ENCODE measurements at places on chromosomes 7 and 10. TPM values are rescaled to one million over a fixed set of nuclear protein-coding genes. Genes with fewer than 3 reads are reported as not detected.

The PAPOLB gene
- 0.11 TPM for total RNA-seq

The TMEM60 gene
- 6.6 TPM for total RNA-seq

The TBX20 gene
- 132 TPM for total RNA-seq

GRCh38 chr10:725786-726185, 36.3 kb upstream of the DIP2C start:
- no peak for DNase-seq

DNA sequence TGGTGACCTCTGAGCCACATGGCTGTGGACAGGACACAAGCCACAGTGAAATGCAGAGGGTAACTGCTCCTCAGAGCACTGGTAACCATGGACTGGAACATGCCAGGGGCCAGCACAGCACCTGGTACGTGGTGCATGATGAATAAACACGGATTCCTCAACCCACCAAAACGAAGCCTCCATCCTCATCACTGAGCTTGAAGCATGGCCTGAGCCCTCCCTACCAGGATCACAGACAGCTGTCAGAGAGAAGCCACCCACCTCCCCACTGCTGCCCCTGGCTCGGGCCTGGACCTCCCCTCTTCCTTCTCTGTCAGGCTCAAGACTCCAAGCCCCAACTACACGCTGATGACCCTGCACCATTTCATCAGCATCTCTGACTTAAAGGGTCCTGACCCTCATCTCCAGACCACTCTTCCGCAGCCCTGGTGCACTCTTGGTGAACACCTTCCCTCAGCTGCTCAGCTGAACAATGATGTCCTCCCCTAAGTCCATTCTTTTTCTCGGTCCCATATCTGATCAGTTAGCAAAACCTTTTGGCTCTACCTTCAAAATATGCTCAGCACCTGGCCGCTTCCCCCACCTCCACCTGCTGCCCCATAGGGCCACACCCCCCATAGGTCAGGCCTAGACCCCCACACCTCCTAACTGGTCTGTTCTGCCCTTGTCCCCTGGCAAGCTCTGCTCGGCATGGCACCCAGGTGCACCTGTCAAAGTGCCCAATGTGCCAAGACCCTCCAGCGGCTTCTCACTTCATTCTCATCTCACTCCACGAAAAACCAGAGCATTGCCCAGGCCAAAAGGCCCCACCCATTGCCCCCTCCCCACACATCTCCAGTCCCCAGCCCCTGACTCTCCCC, 141.1 kb downstream of the MAPK8 start:
- peak; percentile 46 for DNase-seq

- DNase-seq, result peak; percentile 47
Measured at GRCh38 chr10:46226232-46226631, 60.6 kb upstream of the ANTXRL start.

Measured in right atrium auricular region (tissue), 2 donors.